ENCODE measurements at places on chromosomes 2 and 18.

DNA sequence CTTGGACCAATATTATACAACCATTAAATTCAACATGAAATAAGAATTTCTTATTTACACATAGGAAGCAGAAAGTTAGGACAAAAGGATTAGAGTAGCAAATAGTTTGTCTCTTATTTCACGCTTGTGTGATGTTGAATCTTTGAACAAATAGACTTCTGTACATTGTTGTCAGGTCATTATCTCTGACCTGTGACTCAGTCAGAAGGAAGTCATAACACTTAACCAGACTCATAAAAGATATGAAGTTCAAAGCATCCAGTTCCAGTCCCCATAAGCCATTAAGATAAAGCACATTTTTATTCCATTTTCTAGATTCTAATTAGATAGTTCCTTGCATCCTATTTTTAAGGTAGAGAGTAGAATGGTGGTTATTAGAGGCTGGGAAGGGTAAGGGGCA lies 130.8 kb downstream of the UPP2 start:
- DNase-seq: no peak

DNA sequence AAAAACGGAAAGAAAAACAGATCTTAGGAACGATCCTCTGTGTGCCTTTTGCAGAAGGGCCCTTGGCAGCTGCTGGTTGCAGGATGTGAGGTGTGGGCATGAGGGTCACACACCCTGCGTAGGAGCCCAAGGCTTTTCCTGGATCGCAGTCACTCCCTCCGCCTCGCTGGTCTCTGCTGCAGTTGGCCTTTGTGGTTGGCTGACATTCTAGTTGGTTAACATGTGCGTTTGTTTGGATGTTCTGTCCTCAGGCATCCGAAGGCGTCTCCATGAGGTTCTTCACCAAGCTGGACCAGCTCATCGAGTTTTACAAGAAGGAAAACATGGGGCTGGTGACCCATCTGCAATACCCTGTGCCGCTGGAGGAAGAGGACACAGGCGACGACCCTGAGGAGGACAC lies 61.7 kb downstream of the INPP5D start:
- DNase-seq: no peak

- DNase-seq: no peak
These were observed 147.4 kb downstream of the ZEB2 start for GRCh38 chr2:144372410-144373080.

- DNase-seq: no peak
These were observed 11.8 kb downstream of the ARHGAP15 start for GRCh38 chr2:143140864-143141661.

GRCh38 chr18:75754433-75754832 lies 326.9 kb upstream of the SMIM21 start:
- no peak for DNase-seq

- DNase-seq: no peak
These were observed 433.7 kb upstream of the MYT1L start for GRCh38 chr2:2764739-2765138.

GRCh38 chr2:168462543-168463045 lies 6.5 kb downstream of the CERS6 start:
- DNase-seq: no peak

- DNase-seq: no peak
These were observed 236.2 kb downstream of the IKZF2 start for GRCh38 chr2:212915121-212915782.

GRCh38 chr2:236293241-236293810 lies 29.1 kb upstream of the ASB18 start:
- no peak for DNase-seq

- no peak for DNase-seq
These were observed 154.1 kb upstream of the MMADHC start for GRCh38 chr2:149741646-149742045.

GRCh38 chr2:160043265-160043664 lies 19.1 kb downstream of the PLA2R1 start:
- DNase-seq: no peak

DNA sequence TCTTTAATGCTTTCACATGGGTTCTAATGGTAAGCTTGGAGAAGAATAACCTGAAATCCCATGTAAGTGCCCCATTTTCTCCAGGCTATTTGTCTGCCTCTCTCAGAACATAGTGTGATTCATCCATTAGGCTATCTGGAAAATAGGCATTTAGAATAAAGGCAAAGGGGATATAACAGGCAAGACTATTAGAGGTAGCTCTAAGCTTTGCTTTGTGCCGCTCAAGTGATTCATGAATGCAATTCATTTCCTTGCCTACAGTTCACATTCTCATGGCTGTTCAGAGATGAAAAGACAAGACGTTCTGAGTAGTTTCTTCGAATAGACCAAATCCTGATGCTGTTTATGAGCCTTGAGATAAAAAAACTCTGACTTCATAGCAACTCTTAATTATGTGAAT lies 101.7 kb downstream of the ANKRD44 start:
- DNase-seq: no peak

GRCh38 chr2:109439986-109440385 lies 173.8 kb downstream of the SEPTIN10 start:
- no peak for DNase-seq

- no peak for DNase-seq
These were observed 201.8 kb upstream of the KLHL14 start for GRCh38 chr18:32974421-32975162.

DNA sequence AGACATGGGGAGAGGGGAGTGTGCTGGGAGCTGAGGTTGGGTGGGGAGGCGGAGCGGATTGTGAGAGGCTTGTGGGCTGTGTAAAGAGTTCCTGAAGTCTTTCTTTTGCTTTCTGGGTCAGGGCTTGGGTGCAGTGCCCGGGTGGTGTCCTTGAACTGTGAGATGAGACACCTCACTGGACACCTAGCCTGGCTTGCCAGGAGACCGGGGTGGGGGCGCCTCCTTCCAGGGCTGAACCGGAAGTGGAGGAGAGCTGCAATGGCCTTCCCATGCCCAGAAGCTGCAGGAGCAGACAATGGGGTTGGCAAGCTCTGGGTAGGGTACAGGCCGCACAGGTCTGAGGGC lies 4.3 kb downstream of the TMEM37 start:
- no peak for DNase-seq

DNA sequence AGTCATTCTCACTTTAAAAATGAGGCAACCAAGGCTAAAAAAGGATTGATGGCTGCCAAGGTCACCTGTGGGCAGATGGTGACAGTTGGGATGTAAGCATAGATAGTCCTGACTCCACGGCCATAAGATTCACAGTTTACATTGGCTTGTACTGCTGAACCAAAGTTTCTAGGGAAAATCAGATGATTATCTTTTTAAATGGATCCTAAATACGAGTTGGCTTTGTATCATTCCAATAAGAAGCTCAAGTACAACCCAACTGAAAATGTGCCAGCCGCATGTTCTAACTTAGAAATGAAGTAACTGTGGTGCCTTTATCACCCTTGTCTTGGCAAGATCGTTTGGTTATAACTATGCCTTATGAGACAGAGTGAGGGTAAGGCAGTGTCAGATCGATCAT lies 27.6 kb downstream of the HK2 start:
- DNase-seq: no peak

GRCh38 chr2:180983468-180984242 lies 3.2 kb downstream of the UBE2E3 start:
- no peak for DNase-seq

DNA sequence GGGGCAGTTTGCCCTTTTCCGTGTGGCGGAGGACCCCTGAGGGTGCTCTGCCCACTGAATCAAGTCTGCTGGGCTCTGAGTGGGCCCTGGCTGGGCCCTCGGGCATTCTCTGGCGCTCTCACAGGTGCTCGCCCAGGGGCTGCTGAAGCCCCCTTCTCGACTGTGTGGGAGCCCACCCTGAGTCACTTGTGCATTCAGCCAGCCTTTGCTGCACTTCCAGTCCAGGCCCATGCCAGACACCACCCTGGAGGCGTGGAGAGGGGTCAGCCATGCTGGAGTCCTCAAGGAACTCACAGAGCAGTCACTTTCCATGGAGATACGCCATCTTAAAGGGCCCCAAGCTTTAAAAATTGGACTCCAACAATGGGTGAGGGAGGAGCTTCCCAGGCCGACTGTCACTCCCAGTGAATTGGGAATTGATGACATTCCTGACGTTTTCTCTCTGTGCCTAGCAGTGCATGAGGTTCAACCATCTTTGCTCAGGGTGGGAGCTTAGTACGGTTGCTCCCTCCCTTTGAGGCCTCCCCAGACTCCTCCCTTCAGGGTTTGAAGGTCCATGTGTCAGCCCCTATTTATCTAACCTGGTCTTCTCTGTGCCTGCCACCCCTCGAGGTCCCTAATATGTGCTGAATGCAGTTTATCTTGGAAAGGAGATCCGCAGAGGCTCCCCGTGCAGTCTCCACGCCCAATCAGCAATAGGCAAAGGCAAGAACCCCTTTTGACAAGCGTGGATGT lies 71.8 kb upstream of the HS6ST1 start:
- no peak for DNase-seq

GRCh38 chr18:79915161-79916127 lies 36.0 kb downstream of the SLC66A2 start:
- DNase-seq: no peak

- no peak for DNase-seq
These were observed 21.6 kb downstream of the ADCY3 start for GRCh38 chr2:24898122-24899109.

GRCh38 chr2:104043864-104044263 lies 810.1 kb upstream of the POU3F3 start:
- no peak for DNase-seq
